ENCODE measurements at places on chromosomes 3 and 15.

DNA sequence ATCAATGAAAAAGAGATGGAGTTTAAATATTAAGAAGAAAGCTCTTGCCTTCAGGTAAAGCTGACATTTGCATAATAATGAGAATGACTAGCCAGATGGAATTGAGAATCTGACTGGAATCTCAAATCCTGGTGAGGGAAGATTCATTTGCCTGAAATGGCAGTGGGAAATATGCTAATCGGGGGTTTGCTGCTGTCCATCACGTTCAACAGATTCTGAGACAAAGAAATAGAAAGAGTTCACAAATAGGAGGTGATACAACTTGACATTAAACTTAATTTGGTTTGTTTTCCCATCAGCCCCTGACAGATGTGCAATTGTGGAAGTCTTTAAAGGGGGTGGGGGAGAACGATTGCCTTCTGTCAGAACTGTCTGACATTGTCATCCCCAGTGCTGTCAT lies 347.4 kb downstream of the PDCD6IP start:
- DNase-seq: no peak

GRCh38 chr3:179181993-179182551 lies 33.9 kb downstream of the PIK3CA start:
- DNase-seq: no peak

GRCh38 chr3:194800002-194800401 lies 114.3 kb downstream of the FAM43A start:
- no peak for DNase-seq

- no peak for DNase-seq
Observed at GRCh38 chr3:73484656-73485248, 140.0 kb downstream of the PDZRN3 start.

GRCh38 chr3:8576841-8577571 lies 67.6 kb downstream of the SSUH2 start:
- DNase-seq: no peak

GRCh38 chr3:25056803-25057351 lies 371.2 kb upstream of the RARB start:
- no peak for DNase-seq
